Transverse colon (tissue), 4 donors: ENCODE measurements at places on chromosomes 7 and 10. TPM values are rescaled to one million over a fixed set of nuclear protein-coding genes. Genes with fewer than 3 reads are reported as not detected.
A peak's percentile ranks its signal among the peaks of the same experiment; 100 is the strongest.

DNA sequence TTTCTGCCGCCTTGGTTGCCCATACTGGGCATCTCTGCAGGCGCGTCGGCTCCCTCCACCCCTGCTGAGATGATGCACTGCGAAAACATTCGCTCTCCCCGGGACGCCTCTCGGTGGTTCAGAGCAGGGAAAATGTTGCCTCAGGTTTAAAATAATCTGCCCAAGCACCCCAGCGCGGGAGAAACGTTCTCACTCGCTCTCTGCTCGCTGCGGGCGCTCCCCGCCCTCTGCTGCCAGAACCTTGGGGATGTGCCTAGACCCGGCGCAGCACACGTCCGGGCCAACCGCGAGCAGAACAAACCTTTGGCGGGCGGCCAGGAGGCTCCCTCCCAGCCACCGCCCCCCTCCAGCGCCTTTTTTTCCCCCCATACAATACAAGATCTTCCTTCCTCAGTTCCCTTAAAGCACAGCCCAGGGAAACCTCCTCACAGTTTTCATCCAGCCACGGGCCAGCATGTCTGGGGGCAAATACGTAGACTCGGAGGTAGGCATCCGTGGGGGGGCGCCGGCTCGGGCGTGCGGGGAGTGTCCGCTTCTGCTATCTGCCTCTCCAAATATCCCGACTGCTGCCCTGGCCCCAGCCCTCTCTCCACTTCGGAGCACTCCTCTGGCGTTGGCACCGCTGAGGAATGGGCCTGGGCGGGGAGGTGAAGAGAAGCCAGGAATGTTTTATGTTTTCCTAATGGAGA, at the start of gene CAV1:
TSS of gene CAV1 (plus strand) at position 428 of the 689 bp plus-strand sequence. CDS start at position 455, 27 bp downstream.
- peak; percentile 79 for DNase-seq

LOXL4 gene
- 1.9 TPM for total RNA-seq

GRCh38 chr10:60911216-60911615, 32.8 kb downstream of the RHOBTB1 start:
- no peak for DNase-seq

TAS2R16 gene
- not detected for total RNA-seq

HOXA4 gene
- 8.4 TPM for total RNA-seq

TMEM176A gene
- total RNA-seq, result 182 TPM

DNA sequence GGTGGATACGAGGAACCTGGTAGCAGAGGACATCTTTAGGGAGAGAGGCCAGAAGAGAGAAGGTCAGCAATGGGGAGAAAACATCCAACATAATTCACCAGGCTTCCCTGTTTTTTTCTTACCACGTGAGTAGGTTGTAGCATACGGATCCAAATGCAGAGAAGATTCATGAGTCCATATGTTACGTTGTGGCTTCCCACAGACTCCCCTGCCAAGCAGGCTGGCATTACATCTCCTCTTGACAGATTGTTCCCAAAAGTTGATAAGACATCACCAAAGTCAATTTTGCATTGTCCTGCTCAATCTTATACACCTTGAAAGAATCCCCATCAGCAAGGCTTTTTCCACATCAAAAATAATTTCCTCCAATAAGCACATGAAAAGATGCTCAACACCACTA, 39.7 kb downstream of the DRGX start:
- DNase-seq, result no peak

GRID2IP gene
- total RNA-seq, result 0.95 TPM

DNA sequence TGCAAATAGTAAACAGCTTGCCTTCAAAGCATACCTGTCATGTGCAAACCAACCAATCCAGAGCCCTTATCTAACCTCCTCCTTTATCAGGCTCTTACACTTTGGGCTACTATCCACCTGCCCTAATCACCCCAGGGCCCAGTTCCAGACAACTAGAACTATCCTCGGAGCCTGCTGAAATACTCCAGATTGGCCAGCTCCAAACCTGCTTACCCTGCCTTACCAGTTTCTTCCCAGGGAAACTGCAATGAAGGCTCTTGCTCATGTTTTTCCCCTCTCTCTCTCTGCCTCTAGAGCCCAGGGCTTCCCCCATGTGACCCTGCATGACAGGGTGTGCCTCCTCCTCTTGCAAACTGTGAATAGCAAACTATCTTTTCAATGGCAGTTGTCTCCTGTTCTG, 81.4 kb upstream of the CAPZA2 start:
- DNase-seq, result peak; percentile 60

- DNase-seq, result no peak
Observed at GRCh38 chr10:17831896-17832295, 22.7 kb downstream of the MRC1 start.

GRCh38 chr10:95248989-95249388, 41.8 kb downstream of the PDLIM1 start:
- no peak for DNase-seq

LRRD1 gene
- not detected for total RNA-seq

- DNase-seq, result no peak
Observed at GRCh38 chr7:77747178-77747577, 50.9 kb downstream of the RSBN1L start.

DNA sequence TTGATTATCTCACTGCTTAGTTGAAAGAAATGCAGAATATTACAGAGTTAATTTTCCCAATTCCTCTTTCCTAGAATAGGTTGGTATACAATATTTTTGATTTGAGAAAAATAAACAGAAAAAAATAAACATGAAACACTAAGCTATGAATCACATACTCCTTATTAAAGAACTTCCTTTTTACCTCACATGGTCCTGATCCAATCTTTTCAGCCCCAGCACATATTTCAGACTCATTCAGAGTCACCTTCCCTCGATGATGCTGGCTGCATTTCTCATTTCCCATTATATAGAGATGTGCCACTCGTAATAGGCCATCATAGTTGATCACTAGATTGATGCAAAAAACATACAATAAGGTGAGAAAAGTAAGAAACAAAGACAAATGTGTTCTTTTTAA, 64.6 kb downstream of the HGF start:
- no peak for DNase-seq

- no peak for DNase-seq
Observed at GRCh38 chr7:98713165-98713810, 96.2 kb downstream of the NPTX2 start.

GRCh38 chr7:139060695-139061237, 24.9 kb upstream of the ZC3HAV1L start:
- DNase-seq, result no peak

HHEX gene
- total RNA-seq, result 2.0 TPM

EVX1 gene
- not detected for total RNA-seq

RPP30 gene
- 15.2 TPM for total RNA-seq

DNA sequence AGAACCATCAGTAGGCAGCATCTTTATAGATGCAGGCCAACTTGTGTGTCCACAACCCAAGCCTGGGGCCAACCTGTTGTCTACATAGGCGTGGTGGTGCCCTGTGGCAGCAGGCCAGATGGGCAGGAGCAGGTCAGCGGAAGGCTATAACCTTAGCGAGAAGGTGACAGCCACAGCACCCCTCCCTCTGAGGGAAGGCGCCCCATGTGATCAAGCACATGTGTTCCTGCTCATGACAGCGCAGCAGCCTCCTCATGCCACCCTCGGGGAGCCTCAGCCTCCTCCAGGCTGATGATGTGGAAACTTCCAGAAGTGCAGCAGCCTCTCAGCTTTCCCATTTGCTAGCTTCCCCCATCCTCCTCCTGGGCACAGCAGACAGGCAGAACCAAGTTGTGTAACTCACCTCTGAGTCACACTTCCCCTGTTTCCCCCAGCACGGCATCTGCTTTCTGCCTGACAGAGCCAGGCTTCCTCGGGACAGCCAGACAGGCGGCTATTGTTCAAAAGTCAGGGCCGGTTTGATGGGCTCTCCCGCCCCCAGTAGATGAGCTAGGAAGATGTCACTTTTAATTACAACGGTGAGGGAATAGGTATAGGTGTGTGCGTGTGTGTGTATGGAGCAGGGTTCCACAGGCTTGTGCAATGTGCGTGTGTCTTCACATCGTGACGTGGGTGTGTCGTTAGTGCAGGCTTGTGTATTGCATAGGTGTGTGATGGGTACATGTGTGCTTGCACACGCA, 312.0 kb upstream of the ZMIZ1 start:
- peak; percentile 50 for DNase-seq

PPP1R3A gene
- total RNA-seq, result not detected

IFIT2 gene
- 0.20 TPM for total RNA-seq

GRCh38 chr10:11131112-11131639, 113.5 kb downstream of the CELF2 start:
- DNase-seq, result peak; percentile 44

NPSR1 gene
- 9.7 TPM for total RNA-seq

GRCh38 chr10:11150231-11150731, 132.6 kb downstream of the CELF2 start:
- DNase-seq, result no peak

DNA sequence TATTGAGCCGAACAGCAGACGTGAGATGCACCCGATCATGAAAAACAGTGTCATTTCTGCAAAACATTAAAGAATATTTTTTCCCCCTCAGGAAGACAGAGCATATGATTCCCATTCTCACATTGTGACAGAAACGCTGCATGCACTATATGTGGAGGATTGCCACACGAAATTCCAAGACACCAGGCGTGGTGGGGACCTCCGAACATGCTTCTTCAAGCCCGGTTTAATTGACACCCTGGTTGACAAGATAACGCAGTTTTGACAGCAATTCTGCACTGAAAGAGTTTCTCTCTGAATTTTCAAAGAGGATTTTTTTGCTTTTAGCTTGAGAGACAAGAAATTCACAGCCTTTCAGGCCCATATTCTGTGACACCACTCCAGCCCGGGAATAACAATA, 442.8 kb upstream of the NRP1 start:
- DNase-seq, result no peak

GRCh38 chr10:129467359-129468064, 471 bp downstream of the MGMT start:
- DNase-seq, result peak; percentile 11

GRCh38 chr10:75838486-75838885, 407.1 kb downstream of the LRMDA start:
- DNase-seq, result no peak

DNA sequence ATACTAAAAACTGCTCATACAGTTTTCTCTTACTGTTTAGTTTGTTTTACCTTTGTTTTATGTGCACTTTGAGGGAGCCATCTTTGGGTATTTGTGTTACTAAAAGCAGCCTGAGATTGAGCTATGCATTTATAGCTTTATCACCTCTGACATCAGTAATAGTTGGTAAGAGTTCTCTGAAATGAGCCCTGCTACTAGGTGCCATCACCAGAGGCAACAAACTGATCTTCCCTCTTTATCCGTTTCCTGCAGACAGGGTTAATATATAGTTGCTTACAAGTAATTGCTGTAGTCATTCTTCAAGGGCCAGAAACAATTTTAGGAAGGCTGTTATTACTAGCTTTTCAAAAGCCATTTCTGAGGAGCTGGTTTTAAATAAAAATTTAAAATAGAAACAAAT, 49.1 kb downstream of the KIF20B start:
- DNase-seq, result no peak

RAMP3 gene
- total RNA-seq, result 11.6 TPM
